ENCODE measurements at places on chromosomes 7 and 10. TPM values are rescaled to one million over a fixed set of nuclear protein-coding genes. Genes with fewer than 3 reads are reported as not detected.

KLLN gene
- 0.86 TPM for total RNA-seq

- DNase-seq = no peak
Measured at GRCh38 chr7:123824754-123825067, 20.3 kb upstream of the HYAL4 start.

DNA sequence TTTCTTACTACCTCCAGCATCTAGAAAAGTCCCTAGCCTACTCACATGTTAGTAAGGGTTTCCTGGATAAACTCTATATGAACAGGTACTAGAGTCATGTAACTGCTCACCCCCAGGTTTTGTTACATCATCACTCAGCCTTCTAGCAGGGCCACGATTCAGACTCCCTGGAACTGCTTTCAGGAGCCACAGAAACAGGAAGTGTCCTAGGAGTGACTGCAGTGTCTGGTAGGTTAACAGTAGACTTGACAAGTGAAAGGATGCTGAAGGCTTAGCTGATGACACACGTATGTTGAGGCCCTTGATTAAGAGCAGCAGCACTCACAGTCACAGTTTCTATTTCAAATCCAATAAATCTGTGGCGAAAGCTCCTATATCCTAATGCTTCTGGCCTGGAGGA is 101.2 kb downstream of the DNMBP start:
- no peak for DNase-seq

DNA sequence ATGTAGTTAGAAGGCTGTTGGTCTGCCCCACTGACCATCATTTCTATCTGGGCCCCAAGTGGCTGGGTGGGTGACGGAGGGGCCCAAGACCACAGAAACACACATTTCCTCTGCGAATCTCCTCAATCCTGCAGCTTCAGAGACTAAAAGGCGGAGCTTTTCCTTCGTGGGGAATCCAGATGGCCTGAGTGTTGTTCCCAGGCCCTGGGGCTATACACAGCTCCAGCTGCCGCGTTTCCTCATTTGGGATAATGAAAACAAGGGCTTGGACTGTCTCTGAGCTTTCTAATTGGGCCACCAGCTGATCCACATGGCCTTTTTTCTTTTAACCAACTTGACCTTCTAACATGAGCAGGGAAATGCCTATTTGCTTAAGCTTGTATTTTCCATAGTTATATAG is 339.9 kb downstream of the CXCL12 start:
- peak; percentile 33 for DNase-seq

DNA sequence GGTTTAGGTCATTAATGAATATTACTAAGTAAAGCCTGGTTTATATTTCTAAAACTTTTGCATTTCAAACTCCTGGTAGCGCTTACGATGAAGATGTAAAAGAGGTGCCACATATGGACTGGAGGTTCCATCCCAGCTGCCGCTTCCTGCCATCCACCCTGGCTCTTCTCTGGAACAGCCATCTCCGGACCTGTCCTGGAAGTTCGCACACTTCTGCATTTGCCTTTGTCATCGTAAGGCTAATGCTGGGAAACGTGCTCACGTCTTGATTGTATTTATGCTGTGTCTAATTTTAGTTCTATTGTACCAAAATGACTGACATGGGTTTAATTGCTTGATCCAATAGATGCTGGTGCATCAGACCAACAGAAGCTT is 103.1 kb downstream of the HIPK2 start:
- no peak for DNase-seq

PTPRN2 gene
- not detected for total RNA-seq

DNA sequence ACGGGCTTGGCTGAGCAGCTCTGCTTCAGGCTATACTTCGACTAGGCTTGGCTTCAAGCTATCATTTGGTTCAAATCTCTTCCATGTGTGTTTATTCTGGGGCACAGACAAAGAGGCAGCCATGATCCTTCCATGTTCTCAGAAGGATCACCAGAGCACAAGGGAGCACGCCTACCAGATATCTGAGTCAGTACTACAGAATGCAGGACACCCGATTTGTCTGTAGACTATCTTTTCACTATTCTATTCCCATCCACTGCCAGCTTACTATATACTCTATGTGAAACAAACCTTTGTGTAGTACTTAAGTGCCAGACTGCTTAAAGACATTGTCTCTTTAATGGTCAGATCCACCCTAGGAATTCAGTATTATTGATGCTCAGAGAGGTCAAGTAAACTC is 35.1 kb downstream of the CH25H start:
- no peak for DNase-seq

GRCh38 chr10:24237801-24238395 is 29.0 kb downstream of the KIAA1217 start:
- DNase-seq = no peak

DNA sequence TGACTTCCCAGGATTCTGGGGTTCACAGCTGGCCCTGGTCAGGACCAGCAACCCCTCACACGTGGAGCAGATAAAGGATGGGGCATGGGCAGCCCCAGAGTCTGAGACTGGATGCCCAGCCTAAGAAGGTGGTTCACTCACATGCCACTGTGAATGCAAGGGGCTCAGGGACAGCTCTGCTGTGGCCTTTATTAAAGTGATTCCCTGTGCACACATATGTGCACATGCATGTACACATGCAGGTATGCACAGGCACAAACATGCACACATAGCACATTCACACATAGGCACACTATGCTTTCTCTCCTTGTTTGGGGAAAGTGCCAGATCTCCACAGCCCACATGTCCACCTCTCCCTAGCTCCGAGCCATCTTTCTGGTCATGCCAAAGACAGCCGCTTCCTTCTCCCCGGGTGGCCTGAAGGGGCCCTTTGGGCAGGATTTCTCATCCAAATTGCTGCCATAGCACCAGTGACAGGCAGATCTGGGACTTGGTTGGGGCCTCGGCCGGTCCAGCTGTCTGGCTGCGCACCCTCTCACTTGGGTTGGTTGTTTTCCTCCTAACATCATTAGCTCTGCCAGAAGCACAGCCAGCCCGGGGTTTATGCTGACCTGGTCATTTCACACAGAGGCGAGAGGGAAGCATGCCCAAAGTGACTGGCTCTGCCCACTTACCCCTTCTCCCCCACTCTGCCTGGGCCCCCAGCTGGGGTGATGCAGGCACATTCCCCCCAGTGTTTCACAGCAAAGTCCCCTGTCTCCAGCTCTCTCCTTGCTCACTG is 1.4 kb downstream of the GCK start:
- no peak for DNase-seq

GRCh38 chr10:35378541-35379210 is 42.4 kb downstream of the CCNY start:
- no peak for DNase-seq

GRCh38 chr10:51214207-51215196 is 140.2 kb downstream of the PRKG1 start:
- no peak for DNase-seq

DNA sequence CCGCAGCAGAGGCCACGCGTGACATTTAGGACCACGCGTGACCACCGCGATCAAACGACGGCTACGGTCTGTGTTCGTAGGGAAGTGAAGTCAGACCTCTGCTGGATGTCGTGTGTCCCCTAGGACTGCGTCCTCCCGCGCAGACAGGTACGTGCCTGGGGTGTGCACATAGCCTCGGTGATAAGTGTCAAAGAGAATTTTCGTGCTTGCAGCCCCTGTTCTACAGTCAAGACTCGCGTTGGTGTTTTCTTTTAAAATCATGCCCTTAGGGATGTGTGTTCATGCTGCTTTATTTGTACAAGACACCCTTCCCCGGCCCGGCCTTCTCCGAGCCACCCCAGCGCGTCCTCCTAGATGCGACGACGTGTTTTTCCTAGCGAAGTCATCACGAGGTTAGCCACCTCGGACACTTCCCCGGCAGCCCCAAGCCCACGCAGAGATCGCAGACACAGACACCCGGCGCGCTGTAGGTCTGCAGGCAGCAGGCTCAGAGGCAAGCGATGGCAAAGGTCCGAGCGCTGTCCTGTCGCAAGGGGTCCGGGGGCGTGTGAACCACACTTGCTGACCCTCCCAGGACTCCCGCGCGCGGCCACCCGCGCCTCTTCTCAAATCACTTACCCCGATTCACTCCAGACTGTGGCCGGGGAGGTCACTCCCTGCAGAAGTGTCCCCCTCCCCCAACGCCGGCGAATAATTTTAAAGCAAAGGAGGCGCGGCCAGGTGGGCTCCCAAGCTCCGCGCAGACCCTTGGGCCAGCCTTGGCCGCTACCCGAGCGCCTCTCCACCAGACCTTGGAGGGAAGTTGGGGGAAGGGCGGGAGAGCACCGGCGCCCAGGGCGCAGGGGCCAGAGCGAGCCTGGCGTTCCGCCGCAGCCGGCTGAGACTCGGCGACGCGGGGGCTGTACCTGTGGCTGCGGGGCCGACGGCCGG is 552 bp downstream of the MKX start:
- no peak for DNase-seq

- DNase-seq = peak; percentile 87
Measured at GRCh38 chr7:23333671-23334246, 34.6 kb downstream of the MALSU1 start.

AOAH gene
- not detected for total RNA-seq

DNA sequence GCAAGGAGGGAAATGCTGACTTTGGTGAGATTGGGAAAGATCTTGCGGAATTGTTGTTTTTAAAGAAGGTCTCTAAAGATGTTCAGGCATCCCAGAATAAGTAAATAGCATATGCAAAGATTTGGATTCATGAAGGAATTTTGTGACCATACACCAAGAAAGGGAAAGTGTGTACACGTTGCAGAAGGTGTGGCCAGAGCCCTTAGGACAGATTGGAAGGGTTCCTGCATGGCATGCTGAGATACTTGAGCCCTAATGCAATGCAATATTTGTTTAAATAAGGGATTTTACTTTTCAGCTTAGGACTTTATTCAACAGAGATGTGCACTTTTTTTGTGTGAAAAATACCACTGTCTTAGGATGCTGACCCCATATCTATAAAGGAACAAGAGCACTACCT is 219.5 kb upstream of the INHBA start:
- DNase-seq = no peak

- no peak for DNase-seq
Measured at GRCh38 chr10:96254976-96255375, 16.4 kb downstream of the BLNK start.

TNRC18 gene
- 78.0 TPM for total RNA-seq

ITGA8 gene
- 1.3 TPM for total RNA-seq

DNA sequence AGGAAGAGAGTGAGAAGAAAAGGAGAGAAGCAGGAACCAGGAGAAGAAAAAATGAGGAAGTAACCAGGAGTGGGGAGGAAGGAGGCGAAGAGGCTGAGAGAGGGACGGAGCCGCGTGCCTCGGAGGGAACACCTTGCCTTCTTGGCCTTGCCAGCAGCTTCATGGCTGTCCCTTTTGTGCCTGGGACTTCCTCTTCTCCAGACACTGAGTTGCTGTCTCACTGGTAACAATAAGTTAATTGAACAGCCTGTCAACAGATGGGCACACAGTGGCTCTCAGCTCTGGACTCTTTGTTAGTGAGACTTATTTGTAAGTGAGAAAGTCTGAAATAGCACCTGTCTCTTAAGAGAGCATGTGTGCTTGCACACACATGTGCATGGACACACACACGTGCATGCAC is 83.2 kb downstream of the GATA3 start:
- no peak for DNase-seq
